Hippocampal formation (tissue), 2 donors: ENCODE measurements at places on chromosomes 5 and 9.
A peak's percentile ranks its signal among the peaks of the same experiment; 100 is the strongest.

GRCh38 chr9:3136686-3137346 is 292.9 kb upstream of the PUM3 start:
- DNase-seq = no peak

DNA sequence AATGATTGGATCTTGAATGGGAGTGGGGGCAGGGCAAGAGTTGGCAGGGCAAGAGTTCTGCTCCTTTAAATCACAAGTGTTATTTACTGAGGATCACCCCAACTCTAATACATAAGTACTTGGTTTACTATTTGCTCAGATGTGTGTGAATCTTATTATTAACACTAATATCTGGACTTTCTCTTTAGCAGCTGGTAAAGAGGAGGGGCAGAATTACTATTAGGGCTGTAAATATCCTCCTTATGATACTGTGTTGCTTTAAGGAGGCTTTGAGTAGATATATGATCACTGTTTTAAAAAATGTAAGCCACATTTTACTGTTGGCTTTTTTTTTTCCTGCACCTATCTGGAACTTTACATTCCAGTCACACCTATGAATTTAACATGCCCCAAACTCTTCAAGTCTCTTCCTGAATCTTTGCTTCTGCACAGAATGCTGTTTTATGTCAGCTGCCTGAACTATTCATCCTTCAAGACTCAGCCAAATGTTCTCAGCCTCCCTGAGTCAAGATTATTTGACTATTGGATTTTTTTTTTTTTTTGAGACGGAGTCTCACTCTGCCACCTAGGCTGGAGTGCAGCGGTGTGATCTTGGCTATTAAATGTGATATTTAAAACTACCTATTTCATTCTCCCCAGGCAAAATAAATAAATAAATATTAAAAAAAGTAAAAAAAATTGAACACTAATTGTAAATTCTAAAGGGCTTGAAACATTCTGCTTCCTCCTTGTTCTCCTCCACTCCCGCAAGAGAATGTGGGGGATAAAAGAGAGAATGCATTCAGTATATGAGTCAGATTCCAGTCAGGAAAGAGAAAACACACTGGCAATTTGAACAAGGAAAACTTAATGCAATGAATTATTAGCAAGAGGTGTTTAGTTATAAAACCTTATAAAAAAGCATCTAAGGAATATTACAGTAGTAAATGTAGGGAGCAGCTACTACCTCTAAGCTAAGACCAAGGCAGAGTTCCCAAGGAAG is 99.3 kb downstream of the FOCAD start:
- no peak for DNase-seq

GRCh38 chr5:173926359-173926758 is 38.2 kb downstream of the CPEB4 start:
- peak; percentile 30 for DNase-seq

DNA sequence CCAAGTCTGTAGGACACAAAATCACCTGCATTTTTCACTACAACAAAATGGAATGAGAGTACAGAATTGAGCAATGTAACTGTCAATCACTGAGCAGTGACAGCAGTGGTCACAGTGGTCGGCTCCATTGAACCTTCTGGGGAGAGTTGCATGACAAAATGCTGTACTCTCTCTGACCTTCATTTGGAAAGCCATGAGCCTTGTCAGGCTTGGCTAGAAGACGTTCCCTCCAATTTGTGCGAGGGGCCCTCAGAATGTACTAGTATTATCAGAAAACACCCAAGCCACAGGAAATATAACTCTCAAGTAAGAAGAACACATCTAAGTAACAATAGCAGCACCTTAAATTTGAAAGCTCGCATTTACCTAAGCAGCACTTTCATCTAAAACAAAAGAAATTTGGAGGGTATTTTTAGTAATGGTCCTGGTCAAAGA is 425.6 kb upstream of the MEF2C start:
- DNase-seq = no peak

GRCh38 chr9:133888809-133889491 is 103.2 kb downstream of the VAV2 start:
- peak; percentile 53 for DNase-seq

GRCh38 chr9:124527781-124528180 is 20.6 kb upstream of the NR5A1 start:
- no peak for DNase-seq

DNA sequence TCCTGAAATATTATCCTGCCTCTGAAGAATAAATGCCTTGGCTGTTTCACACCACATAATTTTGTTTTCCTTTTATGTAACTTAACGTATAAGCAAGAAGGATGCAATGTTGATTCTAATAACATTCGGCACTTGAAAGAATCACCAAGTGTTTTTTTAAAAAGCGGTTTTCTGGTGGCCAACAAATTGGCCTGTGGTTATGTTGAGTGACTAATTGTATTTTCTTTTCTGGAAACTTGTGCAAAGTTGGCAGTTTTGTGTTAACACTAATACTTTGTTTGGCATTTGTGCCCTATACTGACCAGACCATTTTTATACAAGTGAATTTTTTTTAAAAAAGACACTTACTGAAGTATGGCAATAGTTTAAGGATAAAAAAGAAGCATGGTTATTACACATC is 452.7 kb downstream of the BNC2 start:
- DNase-seq = no peak

GRCh38 chr9:14992081-14992480 is 81.9 kb upstream of the FREM1 start:
- DNase-seq = no peak

DNA sequence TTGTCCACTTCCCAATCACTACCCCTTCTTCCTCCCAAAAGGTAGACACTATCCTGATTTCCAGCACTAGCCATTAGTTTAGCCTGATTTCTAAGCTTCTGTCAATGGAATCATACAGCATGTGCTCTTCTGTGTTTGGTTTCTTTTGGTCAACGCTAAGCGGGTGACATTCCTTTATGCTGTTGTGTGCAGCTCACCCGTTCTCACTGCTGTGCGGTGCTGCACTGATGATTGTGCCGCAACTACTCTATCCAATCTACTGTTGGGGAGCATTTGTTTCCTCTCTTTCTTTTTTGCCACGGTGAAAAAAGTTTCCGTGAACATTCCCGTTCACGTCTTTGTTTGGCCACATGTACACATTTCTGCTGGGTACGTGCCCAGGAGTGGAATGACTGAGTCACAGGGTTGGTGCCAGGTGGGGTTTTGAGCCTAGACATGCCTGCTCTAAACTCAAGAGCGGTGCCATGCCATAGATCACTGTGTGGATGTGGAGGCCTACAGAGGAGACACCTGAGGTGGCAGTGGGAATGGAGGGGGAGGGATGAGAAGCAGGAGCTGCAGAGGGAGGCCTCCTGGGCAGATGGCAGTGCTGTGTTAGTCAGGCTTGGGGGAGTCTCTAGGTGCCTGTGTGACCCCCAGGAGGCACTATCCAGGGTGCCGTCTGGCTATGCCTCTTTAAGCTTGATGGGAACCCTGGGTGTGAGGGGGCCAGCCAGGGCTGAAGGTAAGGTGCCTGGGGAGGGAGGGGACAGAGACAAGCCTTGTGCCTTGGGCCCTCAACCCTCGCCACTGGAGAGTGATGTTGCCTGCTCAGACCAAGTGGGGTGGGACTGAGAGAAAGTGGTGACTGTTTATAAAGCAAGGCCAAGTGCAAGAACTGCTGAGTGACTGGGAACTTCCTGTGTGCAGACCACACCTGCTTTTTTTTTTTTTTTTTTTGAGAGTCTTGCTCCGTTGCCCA is 11.4 kb upstream of the ANKRD33B start:
- no peak for DNase-seq

- no peak for DNase-seq
Observed at GRCh38 chr5:54774281-54775170, 210.9 kb downstream of the ESM1 start.

GRCh38 chr9:72839085-72839484 is 113.8 kb downstream of the ALDH1A1 start:
- DNase-seq = no peak

DNA sequence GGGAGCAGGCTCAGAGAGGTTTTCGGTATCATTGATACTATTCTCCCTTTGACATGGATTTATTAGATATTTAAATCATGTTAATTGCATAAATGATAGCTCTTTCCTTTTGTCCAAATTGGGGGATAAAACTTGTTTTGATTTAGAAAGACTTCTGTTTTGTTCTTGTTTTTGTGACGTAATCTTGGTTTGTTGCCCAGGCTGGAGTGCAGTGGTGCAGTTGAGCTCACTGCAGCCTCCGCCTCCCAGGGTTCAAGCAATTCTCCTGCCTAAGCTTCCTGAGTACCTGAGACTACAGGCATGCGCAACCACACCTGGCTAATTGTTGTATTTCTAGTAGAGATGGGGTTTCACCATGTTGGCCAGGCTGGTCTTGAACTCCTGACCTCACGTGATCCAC is 7.1 kb downstream of the MAT2B start:
- DNase-seq = no peak

DNA sequence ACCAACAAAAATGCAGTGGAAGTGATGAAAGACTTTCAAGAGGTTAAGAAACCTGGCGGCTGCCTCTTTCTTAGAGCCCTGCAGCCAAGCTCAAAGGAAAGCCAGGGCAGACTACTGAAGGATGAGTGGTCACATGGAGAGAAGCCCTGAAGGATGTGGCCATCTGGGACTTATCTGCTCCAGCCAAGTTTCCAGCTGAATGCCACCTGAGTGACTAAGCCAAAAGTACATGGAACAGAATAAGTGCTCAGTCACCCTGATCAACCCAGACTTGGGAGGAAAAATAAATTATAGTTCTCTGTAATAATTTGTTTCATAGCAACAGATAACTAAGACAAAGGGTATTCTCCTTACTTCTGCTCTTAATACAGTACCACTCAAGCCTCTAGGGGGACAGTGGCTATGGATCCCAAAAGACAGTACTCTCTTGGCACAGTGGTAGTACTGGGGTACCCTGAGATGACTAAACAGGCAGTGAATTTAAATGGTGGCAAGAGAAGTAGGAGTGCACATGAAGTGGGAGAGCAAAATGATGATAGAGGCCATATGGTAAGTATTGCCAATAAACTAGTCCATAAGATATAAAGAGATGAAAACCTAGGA is 182.3 kb downstream of the ELAVL2 start:
- no peak for DNase-seq

GRCh38 chr9:124810663-124811355 is 33.9 kb downstream of the OLFML2A start:
- DNase-seq = no peak

- no peak for DNase-seq
Observed at GRCh38 chr9:122127396-122127798, 32.2 kb downstream of the NDUFA8 start.

- no peak for DNase-seq
Observed at GRCh38 chr9:120791161-120791560, 2.1 kb downstream of the FBXW2 start.

DNA sequence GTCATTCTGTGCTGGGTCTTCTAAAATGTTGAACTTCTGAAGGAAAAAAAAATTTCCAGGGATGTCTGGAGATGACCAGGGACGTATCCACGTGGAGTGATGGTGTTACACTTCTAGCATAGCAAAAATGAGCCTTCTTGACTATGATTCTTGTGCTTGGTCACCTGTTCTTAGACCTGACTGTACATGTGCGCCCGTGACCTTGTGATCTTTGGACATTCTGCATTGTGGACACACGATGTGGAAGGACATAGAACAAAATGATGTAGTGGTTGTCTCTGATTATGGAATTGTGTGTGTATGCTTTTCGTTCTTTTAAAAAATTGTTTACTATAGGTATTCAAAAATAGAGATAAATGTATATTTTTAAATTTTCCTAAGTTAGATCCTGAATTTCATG is 61.0 kb downstream of the SNX30 start:
- DNase-seq = no peak

DNA sequence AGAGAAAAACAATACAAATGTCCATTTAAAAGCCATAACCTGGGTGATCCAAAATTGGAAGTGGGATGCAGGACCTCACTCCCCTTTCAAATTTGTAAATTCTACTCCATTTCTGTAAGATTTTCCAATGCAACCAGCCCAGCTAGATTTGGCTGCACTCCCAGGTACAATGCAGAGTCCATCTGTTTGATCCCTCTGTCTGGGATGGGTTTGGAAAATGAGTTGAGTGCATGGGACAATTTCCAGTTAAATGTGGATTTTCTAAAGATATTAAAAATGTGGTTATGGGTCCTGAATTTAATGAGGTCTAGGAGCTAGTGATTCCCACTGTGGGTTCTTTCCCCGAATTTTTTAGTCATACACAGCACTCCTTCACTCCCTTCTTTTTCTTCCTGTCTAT is 104.0 kb upstream of the ATP10B start:
- DNase-seq = no peak

DNA sequence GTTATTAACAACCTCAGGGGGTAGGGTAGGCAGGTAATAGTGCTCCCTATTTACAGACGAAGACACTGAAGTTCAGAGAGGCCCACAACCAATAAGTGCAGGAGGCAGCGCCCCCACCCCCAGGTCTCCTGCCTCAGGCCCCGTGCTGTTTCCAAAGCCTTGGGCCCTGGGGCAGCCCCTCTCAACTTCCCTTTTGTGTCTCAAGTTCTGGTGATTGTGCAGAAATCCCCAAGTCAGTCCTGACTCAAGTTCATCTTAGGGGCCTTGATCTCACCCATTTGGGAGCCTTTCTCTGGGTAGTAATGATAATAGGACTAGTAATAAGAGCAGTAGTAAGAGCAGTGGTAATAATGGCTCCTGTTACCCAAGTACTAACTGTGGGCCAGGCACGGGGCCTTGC is 35.5 kb upstream of the ASS1 start:
- no peak for DNase-seq

- DNase-seq = no peak
Observed at GRCh38 chr5:87195104-87195591, 72.5 kb upstream of the RASA1 start.

DNA sequence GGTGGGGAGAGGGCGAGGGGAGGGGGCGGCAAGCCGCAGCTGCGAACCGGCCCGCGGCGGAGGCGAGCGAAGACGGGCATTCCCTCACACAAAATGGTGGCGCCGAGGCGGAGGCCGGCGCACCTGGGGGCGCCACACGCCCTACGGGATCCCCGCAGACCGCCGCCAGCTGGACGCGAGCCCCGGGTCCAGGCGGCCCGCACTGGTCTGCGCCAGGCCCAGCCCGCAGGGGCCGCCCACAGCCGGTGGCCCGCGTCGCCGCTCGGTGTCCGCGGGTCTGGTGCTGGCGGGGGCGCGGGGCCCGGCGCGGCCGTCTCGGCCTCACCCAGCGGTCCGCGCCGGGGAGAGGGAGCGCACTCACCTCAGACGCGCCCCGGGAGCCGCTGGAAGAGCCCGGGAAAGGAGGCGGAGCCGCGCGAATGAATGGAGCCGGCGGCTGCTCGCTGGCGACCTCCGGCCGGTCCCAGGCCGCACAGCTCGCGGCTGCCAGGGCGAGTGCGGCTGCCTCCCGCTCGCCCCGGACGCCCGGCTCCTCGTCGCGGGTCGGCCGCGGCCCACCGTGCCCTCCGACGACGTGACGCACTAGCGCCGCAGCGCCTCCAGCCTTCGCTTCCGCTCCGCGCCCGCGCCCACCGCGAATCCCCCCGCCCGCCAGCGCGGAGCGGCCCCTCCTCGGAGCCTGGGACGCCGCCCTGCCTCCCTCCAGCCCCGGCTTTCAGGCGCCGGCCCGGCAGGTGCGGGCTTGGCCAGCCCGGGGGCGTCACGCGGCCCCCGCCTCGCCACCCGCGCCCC is at the start of gene FAM169A:
Gene FAM169A (minus strand): TSS at position 584 of the 792 bp plus-strand sequence. CDS start 24,711 bp downstream, outside the sequence.
- DNase-seq = peak; percentile 31
